ENCODE measurements at places on chromosomes 7 and 10.
A peak's percentile ranks its signal among the peaks of the same experiment; 100 is the strongest.

DNA sequence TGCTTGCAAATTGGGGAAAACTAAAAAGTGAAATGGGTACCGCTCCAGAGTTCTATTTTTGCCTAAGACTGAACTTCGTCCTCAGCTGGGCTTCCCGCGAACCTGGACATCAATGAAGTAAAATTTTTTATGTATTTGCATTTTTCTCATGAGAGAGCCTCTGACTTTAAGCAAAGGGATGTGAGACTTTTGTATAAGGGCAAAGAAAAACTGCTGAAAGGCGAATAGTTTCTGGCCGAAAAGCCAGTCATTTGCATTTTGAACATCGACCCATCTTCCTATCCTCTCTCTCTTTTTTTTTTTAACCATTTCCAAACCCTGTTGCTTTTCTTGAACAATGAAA lies 573 bp downstream of the PMPCB start:
- no peak for DNase-seq

GRCh38 chr10:51469686-51470085 lies 229.7 kb downstream of the CSTF2T start:
- no peak for DNase-seq

- no peak for DNase-seq
These were observed 763.7 kb upstream of the POM121L12 start for GRCh38 chr7:52271703-52272102.

DNA sequence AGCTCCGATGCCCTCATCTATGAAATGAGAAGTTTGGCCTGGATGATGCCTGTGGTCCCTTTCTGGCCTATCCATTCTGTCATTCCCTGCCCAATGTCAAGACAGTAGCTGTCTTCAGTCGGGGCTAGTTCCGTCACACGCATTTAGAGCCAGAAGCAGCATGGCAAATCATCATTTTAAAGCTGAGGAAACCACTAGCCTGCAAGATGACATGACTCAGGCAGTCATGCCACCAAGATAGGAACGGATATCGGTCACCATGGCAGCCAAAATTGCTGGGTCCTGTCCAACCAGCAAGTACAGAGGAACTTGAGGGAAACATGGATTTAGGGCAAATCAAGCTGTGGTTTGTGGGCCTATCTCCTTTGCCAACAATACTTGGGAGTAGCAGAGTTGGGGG lies 64.5 kb upstream of the MRLN start:
- DNase-seq: peak; percentile 90

- DNase-seq: no peak
These were observed 261.7 kb upstream of the PRKCQ start for GRCh38 chr10:6841761-6842160.

- DNase-seq: no peak
These were observed 3.0 kb upstream of the MINDY3 start for GRCh38 chr10:15863323-15863722.

DNA sequence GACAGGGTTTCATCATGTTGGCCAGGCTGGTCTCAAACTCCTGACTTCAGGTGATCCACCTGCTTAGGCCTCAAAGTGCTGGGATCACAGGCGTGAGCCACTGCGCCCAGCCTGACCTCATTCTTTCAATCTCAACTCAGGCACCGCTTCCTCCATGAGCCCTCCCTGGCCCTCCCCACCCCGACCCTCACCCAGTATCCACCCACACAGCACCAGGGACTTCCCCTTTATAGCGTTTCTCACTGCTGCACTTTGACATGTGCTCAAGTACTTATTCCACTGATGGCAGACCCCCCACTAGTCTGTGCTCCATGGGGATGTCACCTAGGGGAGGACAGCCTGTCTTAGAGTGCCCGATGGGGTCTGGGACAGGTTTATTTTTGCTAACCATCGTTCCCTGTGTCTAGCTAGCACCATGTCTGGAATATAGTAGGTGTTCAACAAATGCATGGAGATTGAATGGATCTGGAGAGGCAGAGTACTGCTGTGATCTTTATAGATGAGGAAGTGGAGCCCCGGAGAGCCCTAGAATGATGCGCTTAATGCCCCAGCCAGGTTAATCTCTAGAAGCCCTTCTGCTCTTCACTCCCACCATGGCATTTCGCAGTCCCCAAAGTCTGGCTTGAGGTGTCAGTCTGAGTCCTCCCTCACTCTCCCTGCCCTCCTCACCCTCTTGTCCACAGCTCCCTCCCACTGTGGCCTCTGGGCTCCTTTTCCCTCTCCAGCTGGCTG lies 258.8 kb downstream of the RPS24 start:
- DNase-seq: peak; percentile 60

DNA sequence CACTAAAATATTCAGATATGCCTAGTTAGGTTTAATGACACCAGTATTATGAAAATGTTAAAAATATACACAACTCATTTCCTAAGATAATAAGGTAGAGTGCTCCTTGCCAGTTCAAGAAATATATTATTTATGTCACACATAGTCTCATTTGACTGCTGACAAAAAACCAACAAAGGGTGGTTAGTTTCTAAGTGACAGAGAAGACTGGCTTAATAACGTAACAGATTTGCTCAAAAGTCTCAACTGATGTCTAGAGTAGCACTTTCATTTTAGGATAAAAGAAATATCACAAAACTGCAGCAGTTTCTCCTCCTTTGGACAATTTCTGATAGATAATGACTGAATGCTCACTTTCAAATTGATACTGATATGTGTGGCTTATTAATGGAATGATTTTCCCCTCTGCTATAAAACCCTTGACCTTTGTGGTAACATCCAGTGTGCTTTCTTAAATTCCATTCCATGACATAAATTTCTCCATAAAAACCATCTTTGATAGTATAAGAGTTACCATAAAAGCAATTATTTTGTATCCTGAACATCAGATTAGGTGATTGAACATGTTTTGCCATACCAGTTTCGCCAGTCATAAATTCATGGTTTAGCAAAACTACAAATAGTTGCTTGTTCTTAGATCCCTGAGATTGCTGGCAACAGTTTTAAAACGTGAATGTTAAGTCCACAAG lies 94.2 kb downstream of the NRBF2 start:
- DNase-seq: no peak

DNA sequence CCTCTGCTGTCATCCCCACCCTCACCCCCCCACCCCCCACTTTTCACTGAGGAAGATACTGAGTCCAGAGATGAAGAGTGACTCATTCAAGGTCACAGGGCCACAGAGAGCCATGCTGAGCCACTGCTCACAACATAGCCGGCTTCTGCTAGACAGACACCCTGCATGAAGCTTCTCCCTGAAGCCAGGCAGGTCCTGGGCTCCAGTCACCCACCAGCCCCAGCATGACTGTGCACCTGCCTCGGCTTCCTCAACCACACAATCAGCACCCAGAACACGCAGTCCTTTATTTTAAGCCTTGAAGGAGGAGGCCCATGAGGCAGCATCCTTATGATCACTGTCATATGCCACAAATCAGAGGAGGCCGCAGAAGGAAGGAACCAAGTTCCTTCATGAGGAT lies 19.2 kb upstream of the PRKAG2 start:
- DNase-seq: no peak

DNA sequence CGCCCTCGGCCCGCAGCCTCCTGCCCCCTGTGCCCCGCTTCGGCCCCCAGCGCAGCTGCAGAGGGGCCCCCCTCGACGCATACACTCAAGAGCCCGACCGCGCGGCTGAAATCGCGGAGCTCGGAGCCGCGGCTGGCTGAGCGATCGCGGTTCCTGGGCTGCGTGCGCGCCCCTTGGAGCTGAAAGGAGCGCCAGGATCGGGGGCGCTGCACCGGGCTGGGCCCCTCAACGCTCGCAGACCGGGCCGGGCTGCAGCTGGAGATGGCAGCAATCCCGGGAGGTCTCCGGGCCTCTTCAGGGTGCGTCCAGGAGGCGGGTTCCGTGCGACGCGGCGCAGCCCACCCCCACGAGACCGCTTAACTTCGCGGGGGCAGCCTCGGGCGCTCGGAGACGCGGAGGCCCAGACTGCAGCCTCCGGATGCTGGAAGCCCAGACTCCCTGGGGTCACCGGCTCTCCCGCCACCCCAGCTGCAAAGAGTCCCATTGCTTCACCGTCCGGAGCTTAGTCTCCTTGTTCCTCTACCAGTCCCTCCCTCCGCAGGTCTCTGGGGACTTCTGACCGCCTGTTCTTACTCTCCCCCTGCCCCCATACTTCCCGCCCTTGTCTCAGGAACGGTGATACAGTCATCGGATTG lies 73.0 kb upstream of the LRRC4 start:
- peak; percentile 21 for DNase-seq

- no peak for DNase-seq
These were observed 35.1 kb downstream of the CH25H start for GRCh38 chr10:89171996-89172395.

DNA sequence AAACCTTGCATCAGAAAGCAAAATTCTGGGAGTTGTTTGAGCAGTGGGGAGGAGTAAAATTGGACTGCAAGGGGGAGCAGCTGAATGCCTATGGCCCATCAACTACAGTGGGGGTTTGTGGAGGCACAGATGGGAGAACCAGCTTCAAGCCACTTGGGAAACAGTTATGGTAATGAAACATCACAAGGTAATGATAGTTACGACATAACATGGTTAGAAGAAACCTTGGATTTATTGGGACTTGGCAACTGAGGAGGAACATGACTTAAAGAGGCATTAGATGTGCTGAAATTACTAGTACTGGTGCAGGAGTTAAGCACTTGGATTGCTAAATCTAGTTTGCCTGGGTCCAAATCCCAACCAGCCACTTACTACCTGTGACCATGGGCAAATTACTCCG lies 868.4 kb downstream of the KCNMA1 start:
- DNase-seq: no peak

DNA sequence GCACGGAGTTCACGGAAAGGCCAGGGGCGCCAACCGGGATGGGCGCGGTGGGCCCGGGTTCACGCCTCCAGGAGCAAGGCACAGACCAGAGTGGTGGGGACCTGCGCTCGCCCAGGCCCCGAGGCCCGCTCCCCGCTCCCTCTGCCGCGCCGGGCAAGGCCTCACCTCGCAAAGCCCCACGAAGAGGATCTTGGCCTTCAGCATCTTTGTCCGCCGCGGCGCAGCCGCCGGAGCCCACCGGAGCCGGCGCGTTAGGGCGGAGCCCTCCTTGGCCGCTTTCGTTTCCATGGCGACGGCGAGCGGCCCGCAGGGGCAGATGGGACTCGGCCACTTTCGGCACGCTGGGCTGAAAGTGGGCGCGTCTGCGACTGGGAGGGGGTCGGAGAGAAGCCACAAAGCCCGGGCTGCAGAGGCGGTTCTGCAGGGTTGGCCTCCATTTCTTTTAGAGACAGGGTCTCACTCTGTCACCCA lies 944.4 kb upstream of the ZNF722 start:
- DNase-seq: no peak

DNA sequence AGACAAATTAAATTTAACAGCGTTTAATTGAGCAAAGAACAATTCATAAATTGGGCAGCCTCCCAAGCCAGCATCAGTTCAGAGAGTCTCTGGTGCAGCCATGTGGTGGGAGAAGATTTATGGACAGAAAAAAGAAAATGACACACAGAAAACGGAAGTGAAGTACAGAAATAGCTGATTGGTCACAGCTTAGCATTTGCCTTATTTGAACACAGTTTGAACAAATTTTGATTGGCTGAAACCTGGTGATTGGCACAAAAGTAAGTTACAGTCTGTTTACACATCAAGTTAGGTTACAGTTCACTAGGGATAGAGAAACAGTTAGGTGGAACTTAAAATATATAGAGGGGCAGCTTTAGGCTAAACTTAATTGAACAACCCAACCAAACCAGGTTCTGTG lies 720.1 kb downstream of the TYW1 start:
- DNase-seq: no peak

DNA sequence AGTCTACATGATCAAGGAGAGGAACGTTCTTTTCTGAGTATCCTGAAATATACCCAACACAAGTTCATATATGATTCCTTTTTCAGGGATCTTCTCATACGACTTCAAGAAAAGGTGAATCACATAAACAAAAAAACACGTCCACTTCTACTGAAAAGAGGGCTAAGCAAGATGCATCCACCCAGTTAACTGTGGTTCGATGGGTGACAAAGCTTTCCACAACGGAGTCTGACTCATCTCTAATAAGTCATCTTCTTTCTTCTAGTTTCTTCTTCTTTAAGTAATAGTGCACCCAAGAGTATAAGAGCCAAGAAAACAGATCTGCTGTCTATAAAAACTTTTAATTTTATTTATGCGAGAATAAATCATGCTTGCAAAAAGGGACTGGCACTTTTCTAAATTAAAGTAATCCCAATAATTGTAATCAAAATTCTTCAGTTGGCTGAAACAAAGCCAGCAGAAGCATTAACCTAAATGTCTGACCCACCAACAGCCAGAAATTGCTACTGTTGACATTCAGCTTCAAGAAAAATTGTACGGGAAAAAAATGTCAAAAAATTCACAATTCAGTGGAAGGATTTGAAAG lies 146.9 kb upstream of the ANK3 start:
- no peak for DNase-seq

DNA sequence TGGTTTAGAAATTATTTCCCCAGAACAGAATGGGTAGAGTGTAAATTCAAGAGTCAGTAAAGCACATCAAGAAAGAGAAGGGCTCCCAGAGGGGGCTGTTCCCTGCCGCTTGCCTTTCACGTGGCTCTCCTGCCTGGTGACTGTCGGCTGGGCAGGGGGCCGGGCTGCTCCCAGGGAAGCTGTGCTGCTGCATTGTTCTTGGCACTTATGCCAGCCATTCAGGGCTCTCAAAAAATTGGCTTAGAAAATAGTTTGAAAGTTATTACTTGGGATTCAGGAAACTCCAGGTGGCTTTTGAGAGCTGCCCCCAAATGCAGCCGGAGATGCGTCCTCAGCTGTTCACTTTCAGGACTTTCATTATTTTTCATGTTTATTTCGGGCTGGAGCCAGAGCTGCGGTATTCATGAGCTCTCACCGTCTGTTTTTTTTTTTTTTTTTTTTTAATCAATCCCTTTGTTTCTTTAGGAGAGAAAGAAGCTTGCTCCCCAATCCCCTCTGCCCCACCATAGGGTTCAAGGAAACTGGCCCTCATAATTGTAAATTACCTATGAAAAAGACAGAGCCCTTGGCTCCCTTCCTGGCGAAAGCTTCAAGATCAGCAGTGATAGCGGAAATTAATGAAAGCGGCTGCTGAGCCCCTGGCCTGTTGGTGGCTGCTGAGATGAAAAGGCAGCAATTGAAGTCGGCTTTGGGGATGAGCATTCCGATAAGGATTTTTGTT lies 94.1 kb downstream of the SORCS3 start:
- no peak for DNase-seq

DNA sequence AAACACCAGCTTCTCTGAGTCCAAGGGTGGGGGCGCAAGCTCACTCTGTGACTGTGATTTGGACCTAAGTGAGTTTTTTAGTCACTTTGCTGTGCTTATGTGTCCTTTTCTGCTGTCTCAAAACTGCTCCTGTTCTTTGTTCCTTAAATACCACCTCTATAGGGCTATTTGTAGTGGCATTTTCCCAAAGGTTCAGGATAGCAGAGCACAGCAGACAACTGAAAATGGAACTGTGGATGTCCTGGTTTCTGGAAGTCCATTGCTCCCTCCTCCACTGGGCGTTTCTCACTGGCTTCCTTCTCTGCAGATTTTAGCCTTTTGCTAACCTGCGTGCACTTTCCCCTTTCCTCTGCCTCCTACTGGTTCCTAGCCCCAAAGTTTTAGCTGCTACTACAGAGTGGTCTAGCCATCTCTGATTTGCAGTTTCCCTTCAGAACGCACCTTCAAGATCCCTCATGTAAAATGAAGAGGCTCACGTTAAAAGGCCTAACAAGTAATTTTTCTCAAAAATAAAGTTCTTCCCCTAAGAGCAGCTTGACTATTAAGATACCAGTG lies 25.6 kb downstream of the BLVRA start:
- no peak for DNase-seq

GRCh38 chr7:102044641-102044983 lies 227.2 kb downstream of the CUX1 start:
- no peak for DNase-seq

GRCh38 chr10:133309720-133310398 lies 1.1 kb downstream of the ZNF511 start:
- no peak for DNase-seq

- DNase-seq: no peak
These were observed 603.0 kb downstream of the PTPRN2 start for GRCh38 chr7:157984423-157985163.
